H4 (cell line): ENCODE measurements at places on chromosomes 3 and 15. TPM values are rescaled to one million over a fixed set of nuclear protein-coding genes. Genes with fewer than 3 reads are reported as not detected.

DNA sequence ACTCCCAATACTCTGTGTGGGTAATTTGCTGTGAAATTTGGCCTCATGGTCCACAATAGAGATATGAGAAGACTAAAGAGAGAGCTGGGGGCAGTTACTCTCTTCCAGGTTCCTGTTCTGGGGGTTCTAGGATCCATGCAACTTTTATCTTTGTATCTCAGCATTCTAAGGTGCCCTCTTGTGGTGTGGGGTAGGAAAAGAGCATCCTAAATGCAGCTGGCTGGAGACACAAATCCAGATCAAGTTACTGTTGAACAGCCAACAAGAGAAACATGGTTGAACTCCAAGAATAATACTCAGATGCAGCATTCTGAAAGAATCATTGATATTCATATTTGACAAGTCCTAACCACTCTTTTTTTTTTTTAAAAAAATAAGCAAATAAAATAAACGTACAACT lies 238.2 kb downstream of the GREM1 start:
- DNase-seq = peak; percentile 68

GRCh38 chr3:87674397-87675161 lies 384.2 kb downstream of the CGGBP1 start:
- no peak for DNase-seq

GRCh38 chr3:48601622-48601994 lies 6.5 kb upstream of the COL7A1 start:
- DNase-seq = no peak

DNA sequence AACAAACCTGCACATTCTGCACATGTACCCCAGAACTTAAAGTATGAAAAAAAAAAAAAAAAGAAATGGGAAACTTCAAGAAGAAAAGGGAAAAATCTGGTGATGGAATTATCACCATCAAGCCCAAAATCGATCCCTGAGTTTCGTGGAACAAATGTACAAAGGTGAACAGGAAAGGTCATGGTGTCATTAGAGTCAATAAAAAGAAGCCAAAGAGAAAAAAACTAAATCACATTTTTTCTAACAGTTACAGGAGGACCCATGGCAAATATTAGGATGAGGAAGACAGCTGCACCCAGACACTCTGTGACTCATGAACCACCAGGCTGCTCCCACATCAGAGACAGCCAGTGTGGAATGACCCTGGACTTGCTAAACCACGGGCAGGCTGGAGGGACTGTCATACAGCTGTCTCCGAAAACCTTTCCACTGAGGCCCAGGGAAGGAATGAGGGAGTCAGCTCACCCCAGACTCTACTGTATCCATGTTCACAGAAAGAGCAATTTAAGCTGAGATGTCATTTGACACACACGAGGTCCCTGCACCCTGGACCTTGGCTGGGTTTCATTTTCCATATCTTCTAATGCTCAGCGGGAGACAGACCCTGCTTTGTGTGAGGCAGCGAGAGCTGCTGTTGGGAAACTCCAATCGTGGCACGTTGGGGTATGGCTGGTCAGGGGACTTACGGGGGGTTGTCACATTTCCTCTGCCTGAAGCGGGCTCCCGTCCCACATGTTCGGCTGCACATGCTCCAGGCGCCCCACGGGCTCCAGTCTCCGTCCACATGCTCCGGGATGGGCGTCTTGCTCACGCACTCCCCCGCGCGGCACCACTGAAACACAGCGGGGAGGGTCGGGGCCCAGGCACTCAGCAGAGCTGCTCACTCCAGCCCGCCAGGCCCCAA lies 210.2 kb downstream of the ADAMTS17 start:
- DNase-seq = no peak

DNA sequence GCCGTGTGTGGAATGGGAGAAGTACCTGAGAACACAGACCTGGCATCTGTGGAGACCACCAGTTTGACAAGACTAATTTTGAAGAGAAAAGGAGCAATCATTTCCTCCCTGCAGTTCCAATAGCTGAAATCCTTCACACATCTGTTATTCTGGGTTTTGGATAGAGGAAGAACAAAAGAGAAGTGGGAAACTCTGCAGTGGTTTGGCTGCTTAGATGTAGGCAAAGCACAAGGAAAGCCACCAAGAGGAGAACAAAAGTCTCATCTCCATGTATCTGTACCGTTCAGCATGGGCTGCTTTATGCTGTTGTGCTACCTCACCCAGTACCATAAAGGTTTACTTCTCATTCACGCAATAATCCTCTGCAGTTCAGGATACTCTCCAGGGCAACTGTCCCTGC lies 153.1 kb upstream of the COL8A1 start:
- DNase-seq = no peak

- DNase-seq = peak; percentile 5
These were observed 720.2 kb downstream of the MCTP2 start for GRCh38 chr15:94951538-94951937.

- DNase-seq = no peak
These were observed 105.9 kb downstream of the OTOL1 start for GRCh38 chr3:161602475-161602874.

GRCh38 chr3:8769088-8769822 lies at the start of gene OXTR:
Gene OXTR (minus strand): TSS chr3:8769613. CDS start chr3:8768187, 1,426 bp downstream.
- DNase-seq = peak; percentile 39

GRCh38 chr15:41115161-41115651 lies 874 bp downstream of the INO80 start:
- DNase-seq = peak; percentile 39

DNA sequence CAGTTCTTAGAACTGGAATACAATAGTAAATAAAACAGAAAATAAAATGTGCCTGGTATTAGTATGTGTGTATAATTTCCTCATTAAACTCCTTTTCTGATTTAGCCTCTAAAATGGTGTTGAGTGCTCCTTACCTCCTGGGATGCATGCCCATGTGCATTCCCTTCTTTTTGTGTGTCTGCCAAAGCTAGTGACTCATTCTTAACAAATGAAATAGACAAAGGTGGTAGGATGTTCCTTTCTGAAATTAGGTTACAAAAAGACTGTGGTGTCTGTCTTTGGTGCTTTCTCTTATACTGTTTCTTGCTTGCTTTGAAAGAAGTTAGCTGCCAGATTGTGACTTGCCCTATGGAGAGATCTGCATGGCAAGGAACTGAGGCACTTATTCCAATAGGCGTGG lies 623.7 kb downstream of the GRM7 start:
- DNase-seq = no peak

DNA sequence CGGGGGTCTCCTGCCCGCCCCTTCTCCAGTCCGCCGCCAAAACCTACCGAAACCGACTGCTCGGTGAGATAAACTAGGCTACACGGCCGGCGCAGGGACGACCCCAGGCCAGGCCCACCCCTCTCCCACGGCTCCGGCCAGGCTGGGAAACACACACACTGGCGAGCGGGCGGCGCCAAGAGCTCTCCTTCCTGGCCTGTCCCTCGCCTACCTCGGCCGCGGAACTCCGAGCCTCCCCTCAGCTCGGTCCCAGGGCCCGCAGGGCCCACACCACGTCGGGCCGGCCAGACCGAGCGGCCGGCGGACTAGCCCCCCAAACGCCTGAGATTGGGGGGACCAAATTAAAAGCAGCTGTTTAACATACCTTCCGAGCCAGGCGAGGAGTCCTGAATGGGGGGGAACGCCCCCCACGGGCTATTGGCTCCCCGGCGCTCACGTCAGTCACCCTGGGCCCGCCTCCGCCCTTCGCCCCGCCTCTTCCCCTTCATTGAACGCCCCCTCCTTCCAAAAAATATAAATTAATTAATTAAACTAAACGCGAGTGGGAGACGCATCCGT lies 4.0 kb upstream of the SIN3A start:
- peak; percentile 63 for DNase-seq

DNA sequence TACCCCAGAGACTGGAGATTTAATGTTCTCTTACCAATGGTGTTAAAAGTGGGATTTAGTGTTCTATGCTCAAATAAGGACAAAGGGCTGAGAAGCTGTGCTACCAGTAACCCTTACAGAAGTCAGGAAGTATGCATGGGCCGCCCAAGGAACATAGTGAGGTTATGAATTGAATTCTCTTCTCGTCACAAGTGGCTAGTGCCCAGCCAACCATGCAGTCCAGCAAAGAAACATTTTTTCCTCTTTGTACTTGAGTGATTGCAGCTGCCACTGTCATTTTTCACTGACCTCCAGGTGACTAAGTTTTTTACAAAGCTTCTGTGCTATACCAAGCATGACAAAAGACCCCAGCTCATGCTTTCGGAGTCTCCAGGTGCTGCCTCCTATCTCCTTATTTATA lies 110.6 kb upstream of the DCBLD2 start:
- DNase-seq = no peak

- DNase-seq = no peak
These were observed 269.1 kb upstream of the CFAP20DC start for GRCh38 chr3:59318881-59319280.

DNA sequence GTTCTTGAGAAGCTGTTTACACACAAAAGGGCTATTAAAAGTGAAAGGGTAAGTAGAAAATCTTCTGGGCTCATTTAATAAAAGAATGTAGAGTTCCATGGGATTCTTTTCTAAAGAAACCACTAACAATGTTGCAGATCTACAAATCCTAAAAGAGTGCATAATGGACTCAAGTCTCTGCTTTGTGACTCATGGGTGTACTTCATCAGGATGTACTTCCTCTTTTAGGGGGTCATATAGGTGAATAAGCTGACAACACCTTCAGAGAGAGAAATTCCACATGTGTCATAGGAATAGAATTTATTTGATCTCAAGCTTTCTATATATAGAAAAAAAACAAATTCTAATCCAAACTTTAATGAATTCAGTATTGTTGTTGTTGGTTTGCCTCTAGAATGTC lies 355.5 kb downstream of the TIGIT start:
- peak; percentile 11 for DNase-seq

DNA sequence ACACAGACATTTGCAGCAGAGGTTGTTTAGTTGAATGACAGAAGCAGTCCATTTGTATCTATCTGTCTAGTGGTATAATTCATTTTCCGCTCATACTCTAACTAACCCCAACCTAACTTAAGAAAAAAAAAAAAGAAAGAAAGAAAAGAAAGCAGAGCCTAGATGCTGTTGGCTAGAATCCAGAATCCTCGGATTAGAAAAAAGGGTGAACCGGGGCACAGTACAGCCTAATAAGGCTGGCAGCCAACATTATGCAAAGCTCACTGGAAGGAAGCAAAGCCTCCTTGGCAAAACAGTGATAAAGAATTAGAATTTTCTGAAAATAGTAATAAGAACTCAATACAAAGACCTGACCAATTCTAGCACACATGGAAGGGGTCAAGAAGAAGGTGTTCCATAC lies 640.8 kb downstream of the TUSC7 start:
- no peak for DNase-seq

DNA sequence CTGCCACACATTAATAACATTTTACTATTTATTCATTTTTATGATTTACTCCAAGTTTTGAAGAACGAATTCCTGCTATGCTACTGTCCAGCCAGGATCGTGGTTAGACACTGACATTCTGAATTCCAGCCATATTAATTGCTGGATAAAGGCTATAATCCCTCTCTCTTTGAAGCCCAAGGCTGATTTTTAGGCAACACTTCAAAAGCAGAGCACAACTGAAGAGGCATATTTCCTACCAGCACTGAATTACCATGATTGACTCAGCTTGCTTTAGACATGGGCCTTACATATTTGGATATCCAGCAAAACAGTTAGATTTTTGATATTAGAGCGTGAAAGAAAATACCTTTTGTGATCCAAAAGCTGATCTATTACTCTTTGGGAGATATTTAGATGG lies 205.0 kb downstream of the ZIC1 start:
- no peak for DNase-seq

The AADAC gene
- 0.08 TPM in 1 of 2 replicates, not detected in the other for total RNA-seq

The SLC28A2 gene
- not detected in 2 replicates for total RNA-seq

The SEMA6D gene
- total RNA-seq = 7.6 and 10.4 TPM in 2 replicates

The GHSR gene
- not detected in 2 replicates for total RNA-seq

The CAMKV gene
- not detected in 2 replicates for total RNA-seq

The CLDN16 gene
- 0.15 TPM in 1 of 2 replicates, not detected in the other for total RNA-seq

The GOLGA8G gene
- total RNA-seq = 0.16 TPM in 1 of 2 replicates, not detected in the other

The HMG20A gene
- 15.4 and 28.8 TPM in 2 replicates for total RNA-seq

The THRB gene
- 1.2 and 4.2 TPM in 2 replicates for total RNA-seq
